ENCODE measurements at places on chromosomes 7 and 10.
A peak's percentile ranks its signal among the peaks of the same experiment; 100 is the strongest.

- DNase-seq, result peak; percentile 48
Observed at GRCh38 chr10:79904671-79905321, 44.1 kb downstream of the SFTPD start.

- no peak for DNase-seq
Observed at GRCh38 chr10:78535716-78536218, 502.1 kb downstream of the RPS24 start.

DNA sequence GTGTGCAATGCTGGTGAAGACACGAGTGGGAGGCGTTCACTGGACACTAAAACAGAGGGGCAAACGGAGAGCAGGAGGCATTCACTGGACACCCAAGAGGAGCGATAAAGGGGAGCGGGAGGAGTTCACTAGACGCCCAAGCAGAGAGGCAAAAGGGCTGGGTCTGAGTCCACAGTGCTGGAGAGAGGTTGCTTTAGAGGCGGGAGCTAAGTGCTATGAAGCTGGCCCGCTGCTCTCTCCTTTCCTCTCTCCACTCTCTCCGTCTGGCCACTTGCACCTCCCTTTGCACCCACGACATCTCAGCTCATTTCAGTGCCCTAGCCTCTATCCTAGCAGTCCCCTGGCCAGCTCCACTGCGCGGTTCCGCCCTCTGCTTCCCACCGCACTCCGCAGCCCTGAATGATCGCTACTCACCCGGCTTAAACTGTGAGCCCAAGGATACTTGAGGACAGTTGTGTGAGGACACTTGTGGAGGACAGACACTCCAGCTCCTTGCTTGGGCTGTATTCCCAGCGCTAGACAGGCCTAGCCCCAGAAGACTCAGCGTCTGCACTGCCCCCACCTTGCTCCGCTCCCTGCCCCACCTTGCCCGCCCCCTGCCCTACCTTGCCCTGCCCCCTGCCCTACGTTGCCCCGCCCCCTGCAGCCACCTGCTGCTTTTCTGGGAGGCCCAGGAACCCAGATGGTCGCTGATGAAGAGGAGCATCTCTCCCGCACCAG lies 78.8 kb upstream of the CPXM2 start:
- DNase-seq, result no peak

- DNase-seq, result no peak
Observed at GRCh38 chr10:10513898-10514297, 503.8 kb upstream of the CELF2 start.

DNA sequence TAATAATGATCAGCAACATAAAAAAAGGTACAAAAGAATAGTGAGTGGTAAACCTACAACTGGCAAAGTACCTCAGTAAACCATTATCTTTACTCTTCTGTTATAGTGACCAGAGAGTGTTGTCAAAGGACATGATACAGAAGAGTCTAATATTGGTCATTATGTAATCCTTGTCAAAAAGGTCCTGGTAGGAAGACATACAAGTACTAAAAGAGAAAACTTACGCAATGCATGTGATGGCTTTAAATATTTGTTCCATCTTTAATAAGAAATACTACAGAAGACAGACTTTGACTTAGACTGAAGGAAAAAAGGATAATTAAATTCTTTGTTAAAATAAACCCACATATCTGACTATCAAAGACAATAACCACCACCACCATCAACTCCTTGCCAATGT lies 6.5 kb downstream of the DOCK4 start:
- DNase-seq, result no peak

GRCh38 chr10:80415734-80416478 lies 7.6 kb downstream of the PRXL2A start:
- no peak for DNase-seq

GRCh38 chr10:6401558-6402348 lies 178.3 kb downstream of the PRKCQ start:
- DNase-seq, result peak; percentile 58

GRCh38 chr7:41436139-41436538 lies 266.8 kb downstream of the INHBA start:
- no peak for DNase-seq

- no peak for DNase-seq
Observed at GRCh38 chr10:59967079-59967478, 60.7 kb upstream of the CCDC6 start.

- DNase-seq, result peak; percentile 23
Observed at GRCh38 chr10:119131512-119132240, 27.8 kb downstream of the DENND10 start.

DNA sequence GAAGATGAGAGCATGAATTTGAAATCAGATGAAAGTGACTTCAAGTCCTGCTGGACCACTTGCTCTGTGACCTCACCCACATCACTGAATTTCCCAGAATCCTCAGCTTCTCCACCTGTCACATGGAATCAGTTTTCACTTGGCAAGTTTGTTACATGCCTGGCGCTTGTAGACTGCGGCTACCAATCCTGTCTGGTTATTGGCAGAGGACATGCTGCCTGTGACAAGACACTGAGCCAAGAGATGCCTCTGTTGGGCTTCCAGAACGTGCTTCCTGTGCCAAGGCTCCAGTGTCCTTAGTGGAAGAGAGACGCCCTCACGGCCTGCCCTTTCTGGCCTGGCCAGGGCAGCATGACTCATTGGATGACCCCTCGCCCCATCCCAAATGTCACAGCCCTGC lies 4.4 kb upstream of the MYL10 start:
- no peak for DNase-seq

- no peak for DNase-seq
Observed at GRCh38 chr7:31850601-31851000, 163.6 kb downstream of the PPP1R17 start.

DNA sequence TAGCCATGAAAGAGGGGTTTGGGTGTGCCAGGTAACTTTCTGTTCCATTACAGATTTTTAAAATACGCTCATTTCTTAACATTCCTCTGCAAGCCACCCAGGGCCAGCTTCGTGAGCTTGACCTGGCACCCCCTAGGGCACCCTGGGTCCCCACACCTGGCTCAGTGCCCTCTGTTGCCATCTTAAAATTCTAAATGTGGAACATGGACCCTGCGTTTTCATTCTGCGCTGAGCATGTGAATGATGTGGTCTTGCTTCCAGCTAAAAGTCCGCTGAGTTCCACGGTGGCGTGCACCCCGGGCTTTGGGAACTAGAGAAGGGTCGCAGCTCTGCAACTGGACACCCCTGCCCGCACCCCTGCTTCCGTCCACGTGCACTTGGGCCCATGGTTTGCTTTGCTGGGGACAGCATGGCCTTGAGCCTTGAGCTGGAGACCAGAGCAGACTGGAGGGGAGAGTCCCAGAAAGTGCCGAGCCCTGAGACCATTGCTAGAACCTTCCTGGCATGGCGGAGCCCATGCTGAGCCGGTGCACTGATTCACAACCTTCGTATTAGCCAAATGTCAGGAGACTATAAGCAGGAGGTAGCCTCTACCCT lies 91.1 kb downstream of the RGS10 start:
- no peak for DNase-seq

DNA sequence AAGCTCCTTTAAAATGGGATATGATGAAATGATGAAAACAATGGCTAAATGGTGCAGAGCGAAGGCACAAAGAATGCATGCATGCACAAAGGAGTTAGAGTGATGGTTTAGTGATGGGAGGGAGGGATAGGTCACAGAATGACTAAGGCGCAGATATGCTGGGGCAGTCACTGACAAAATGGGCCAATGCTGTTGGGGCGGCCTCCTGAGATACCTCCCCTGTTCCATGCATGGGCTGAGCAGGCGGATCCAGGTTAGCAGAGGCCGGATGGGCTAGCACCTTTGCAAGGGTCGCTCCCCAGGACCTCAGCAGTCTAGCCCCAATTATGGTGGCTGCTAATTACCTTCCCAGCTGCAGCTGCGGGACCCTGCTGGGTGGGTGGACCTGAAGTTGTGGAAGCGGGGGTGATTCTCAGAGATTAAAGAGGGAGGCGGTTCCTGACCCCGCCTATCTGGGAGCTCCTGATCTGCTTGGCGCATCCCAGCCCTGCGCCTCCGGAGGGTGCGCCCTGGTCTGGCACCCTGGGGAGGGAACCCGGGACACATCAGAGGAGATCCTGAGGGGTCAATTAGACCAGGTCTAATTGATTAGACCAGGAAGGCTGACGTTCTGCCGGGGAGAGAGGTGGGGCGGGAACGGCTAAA lies 175.0 kb downstream of the CYP26A1 start:
- DNase-seq, result no peak

DNA sequence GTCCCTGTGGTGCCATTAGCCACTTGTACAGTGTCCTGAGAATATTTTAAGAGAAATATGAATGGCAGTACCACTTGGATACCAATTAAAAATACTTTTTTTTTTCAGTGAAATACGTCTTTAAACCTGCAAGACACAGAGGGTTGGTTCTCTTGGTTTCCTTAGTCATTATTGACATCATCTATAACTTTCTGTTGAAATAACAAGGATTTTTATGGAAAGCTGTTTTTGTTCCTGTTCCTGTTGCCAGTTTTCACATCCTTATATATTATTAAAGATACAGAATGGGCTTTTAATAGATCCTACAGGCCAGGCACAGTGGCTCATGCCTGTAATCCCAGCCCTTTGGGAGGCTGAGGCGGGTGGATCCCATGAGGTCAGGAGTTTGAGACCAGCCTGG lies 579.9 kb downstream of the AUTS2 start:
- DNase-seq, result no peak

DNA sequence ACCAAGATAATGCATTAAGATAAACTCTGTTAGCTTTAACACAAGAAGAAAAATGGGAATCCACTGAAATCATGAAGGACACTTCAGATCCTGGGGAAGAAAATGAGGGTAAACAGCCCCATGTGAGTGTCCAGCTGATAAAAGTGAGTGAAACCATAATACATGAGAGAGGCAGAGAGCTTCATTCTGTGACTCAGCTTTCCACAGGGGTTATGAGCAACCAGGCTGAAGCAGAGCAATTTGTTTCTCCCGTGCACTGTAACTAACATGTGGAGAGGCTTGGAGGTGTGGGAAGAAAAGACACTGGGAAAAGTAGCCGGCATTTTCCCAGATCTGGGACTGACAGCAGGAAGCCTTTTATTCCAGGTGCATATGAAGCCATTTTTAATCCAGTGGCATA lies 971.7 kb downstream of the ANKRD7 start:
- DNase-seq, result no peak

GRCh38 chr10:4767033-4767814 lies 58.8 kb upstream of the AKR1E2 start:
- no peak for DNase-seq

DNA sequence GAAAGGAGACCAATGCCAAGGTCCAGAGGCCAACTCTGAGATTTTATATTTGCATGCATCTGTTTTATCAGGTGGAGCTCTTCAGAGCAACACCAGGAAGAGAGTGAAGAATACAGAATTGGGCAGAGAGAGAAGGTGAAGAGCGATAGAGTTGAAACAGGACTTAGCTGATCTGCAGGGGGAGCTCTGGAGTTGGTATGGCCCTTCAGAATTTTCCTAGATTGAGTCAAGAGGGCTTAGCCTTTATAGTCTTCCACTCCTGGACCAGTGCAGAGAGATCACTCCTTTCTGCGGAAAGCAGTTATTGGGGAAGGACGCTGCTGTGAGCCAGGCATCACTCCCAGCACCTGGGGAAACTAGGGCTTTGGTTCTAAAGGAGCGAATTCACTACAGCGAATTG lies 105.0 kb upstream of the DGKB start:
- DNase-seq, result no peak

DNA sequence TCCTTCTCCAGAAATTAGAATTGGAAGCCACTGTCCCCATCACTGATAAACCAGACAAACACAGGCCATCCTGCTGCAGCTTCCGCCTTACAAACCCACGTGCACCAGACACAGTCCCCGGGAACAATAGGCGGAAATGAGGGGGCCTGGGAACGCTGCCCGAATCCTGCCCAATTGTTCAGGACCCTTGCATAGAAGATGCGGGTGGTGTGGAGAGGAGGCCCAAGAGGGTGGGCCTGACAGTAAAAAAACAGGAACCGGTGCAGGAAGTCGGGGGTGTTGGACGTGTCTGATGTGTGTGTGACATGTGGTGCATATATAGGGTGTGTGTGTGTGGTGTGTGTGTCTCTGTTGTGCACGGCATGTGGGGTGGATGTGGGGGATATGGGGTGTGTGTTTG lies 26.5 kb upstream of the CHST15 start:
- no peak for DNase-seq

- DNase-seq, result peak; percentile 86
Observed at GRCh38 chr7:1169409-1170368, 9.7 kb upstream of the ZFAND2A start.

DNA sequence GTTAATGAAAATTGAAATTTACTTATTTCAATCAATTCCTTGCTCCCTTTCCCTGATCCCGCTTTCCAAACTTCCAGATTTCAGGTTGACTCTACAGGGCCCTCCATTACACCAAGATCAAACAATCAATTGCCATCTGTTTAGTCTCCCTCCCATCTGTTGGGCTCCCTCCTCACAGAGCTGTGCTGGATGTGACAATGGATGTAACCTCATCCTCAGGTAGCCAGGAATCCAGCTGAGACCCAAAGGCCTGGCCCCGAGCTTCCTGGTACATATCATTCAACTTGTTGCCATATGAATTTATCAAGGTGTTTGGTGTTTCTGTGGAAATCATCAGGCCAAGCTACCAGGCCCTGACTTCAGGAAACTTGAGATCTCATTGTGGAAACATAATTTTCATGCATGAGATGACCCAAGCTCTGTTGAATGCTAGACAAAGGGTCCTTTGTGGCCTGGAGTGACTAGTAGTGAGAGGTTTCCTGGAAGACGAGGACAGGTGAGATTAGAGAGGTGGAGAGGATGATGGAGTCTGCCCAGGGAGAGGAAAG lies 148.6 kb upstream of the PDE1C start:
- DNase-seq, result no peak

GRCh38 chr10:58399410-58399809 lies 14.2 kb downstream of the TFAM start:
- no peak for DNase-seq

DNA sequence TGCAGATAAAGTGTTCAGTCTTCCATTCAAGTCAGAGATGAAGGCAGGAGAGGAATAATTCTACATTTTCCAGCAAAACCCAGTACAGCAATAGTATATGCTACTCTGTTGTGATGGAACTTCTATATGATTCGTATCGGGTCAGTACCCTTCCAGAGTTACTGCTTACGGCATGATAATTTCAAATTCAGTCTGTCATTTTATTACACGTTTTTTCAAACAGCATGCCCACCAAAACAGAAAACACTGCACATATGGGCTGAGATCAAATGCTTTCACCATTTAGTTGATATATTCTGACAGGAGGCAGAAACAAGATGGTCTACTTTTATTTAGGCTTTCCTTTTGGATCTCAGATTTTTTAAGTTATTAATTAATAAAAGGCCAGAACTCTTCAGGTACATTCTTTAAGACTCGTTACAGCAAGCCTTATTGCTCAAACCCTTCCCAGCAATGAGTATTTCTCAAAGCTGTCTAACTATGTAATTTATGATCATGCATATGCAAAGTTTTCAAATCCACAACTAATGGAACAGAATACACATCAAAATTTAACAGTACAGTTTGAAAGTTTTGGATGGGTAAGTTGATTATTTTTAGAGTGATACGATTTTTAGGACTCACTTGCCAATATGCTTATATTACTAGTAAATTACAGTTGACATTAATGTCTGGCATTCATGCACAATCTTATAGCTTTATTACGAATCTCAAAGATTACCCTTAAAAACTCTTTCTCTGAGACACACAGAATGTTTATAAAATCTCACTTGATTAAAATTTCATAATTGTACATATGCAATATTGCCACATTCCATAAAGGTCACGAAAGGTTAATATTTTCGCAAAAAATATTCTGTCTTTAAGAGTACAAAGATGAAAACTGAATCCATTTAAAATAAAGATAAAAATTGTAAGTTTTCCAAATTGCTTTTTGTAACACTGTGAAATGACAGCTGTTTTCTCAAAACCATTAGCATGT lies 91.0 kb downstream of the ANK3 start:
- DNase-seq, result no peak
